ENCODE measurements at places on chromosomes 1 and 21.

DNA sequence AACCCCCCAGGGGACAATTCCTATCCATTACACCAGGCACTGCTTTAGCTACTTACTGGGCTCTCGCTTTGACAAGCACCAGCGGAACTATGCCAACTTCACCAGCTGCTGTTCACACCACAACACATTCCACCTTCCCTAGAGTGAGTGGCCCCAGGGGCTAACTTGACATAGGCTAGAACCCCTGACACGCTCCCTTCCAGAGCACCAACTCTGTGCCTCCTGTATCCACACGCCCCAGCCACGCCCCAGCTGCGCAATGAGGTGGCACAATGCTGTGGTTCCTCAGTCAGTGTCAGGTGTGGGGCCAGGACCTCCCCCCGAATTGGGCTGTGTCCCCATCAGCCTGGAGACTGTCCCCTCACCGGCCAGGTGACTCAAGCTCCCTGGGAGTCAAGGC, 11.7 kb upstream of the FGR start:
- no peak for DNase-seq

- DNase-seq: no peak
Measured at GRCh38 chr1:110612060-110612745, 6.0 kb upstream of the KCNA2 start.

GRCh38 chr1:208300084-208300770, 56.0 kb upstream of the PLXNA2 start:
- DNase-seq: no peak

DNA sequence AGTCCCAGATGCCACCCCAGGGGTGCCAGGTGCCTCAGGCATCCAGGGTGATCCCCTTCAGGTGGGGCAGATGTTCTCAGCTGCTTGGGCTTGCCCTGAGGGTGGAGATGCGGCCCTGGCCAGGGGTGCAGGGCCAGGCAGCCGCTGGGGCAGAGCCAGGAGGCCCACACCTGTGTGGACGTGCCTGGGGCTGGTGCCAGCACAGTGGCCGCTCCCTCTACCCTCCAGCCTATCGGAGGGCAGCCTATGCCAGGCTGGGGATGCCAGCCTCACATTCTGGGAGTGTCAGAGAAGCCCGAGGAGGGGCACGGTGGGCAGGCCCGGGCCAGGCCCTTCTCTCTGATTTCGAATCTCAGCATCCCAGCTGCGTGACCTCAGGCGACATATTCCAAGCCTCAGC, 96.5 kb upstream of the WNT4 start:
- no peak for DNase-seq

- DNase-seq: no peak
Measured at GRCh38 chr1:232421143-232421796, 208.7 kb downstream of the SIPA1L2 start.

DNA sequence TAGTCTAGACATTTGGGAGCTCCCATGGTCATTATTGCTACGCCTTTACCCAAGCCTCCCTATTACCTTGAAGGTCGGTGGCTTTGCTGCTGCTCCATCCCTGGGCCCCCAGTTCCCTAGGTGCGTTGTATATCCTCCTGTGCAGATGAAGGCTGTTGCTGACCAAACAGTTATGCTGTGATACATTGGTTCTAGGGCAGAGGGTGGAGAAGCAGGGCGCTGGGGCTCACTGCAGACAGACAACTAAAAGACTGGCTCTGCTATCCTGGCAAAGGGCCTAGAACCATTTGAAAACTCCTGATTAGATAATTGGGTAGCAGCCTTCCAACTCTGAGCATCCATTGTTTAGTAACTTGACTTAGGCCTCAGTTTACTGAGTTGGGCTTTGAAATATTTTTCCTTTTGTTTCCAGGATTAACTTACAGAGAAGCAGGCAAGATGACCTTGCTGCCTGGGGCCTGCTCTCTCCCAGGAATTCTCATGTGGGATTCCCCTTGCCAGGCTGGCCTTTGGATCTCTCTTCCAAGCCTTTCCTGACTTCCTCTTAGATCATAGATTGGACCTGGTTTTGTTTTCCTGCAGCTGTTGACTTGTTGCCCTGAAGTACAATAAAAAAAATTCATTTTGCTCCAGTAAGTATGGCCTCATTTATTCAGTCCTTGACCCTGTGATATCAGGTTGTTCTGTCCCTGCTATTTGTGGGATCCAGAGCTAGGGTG, 15.5 kb downstream of the CHI3L2 start:
- no peak for DNase-seq

DNA sequence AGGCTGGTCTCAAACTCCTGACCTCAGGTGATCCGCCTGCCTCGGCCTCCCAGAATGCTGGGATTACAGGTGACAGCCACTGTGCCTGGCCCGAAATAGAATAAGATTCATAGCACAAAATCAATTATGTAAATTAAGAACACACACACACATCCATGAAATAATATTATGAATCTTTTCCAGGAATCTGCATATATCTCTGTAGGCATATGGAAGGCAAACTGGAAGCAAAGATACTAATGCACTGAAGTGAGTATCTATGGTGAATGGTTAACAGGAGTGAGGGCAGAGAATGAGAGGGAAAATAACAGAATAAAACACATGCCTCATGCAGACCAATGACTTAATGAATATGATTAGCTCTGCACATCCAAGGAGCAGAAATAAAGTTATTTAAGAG, 61.6 kb upstream of the ATP2B4 start:
- DNase-seq: no peak

GRCh38 chr1:13588946-13589796, 5.5 kb downstream of the PDPN start:
- DNase-seq: no peak

DNA sequence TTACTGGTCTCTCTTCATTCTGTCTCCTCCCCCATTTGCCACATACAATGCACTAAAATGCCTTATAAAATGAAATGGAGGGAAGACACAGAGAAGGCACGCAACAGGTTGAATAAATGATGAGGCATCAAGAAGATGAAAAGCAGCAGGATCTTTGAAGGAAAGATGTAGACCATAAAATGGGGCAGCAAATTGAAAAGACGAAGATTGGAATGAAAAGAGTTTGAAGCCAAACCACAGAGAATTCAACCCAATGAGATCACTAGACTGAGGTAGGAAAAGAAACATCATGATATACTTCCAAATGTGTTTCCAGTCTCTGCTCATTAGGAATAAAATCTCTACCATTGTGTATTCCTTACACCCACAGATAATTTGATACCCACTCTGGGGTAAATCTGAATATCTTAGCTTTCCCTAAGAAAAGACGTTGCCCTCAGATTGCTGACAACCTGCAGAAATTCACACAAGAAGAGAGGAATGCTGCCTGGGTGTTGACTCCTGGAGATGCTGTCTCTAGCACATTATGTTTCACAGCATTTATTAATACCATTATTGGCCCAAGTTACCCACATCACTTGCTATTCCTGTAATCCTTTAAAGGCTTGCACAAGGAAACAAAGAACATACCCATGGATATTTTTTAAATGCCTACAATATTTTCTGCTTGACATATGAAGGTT, 230.9 kb downstream of the LTN1 start:
- no peak for DNase-seq

Measured in stimulated activated naive CD8-positive, alpha-beta T cell treated with anti-CD3 and anti-CD28 coated beads, Interleukin-15, Interleukin-2, amounts not matched to agents 100 U/mL and 50 U/mL, for 24 hours (primary cell).